ENCODE measurements at places on chromosomes 2 and 18. TPM values are rescaled to one million over a fixed set of nuclear protein-coding genes. Genes with fewer than 3 reads are reported as not detected.

SERPINB12 gene
- not detected for total RNA-seq

UGT1A10 gene
- not detected for total RNA-seq

SRBD1 gene
- total RNA-seq = 23.3 TPM

MOGAT1 gene
- not detected for total RNA-seq

HAAO gene
- total RNA-seq = not detected

REG3G gene
- total RNA-seq = not detected

ATOH8 gene
- 0.46 TPM for total RNA-seq

CNOT9 gene
- total RNA-seq = 44.7 TPM

SPATS2L gene
- total RNA-seq = 51.9 TPM

CFAP221 gene
- not detected for total RNA-seq

TM4SF20 gene
- total RNA-seq = not detected

DNA sequence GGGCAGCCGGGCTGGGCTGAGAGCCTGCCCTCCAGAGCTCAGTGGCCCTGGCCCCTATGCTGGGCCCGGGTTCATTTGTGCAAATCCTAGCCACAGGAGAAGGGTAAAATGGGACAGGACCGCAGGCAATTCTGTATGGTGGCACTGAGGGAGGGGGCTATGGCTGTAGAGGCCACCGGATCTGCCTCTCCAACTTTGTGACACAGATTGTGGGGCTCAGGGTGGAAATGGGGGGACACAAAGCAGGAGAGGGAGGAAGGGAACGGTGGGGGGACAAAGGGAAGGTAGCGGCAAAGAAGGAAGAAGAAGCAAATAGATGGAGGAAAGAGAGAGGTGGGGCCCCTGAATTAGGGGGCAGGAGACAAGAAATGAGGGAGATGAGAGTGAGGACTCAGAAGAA, 201.1 kb downstream of the SMAD2 start:
- no peaks in the 10 kb centered on the region for H3K4me1 ChIP-seq
- no peak overlapping the region for H3K4me3 ChIP-seq
- no peak overlapping the region for H3K27ac ChIP-seq
- H3K27me3 ChIP-seq = no peaks in the 10 kb centered on the region
- H3K36me3 ChIP-seq = no peaks in the 10 kb centered on the region

DNA sequence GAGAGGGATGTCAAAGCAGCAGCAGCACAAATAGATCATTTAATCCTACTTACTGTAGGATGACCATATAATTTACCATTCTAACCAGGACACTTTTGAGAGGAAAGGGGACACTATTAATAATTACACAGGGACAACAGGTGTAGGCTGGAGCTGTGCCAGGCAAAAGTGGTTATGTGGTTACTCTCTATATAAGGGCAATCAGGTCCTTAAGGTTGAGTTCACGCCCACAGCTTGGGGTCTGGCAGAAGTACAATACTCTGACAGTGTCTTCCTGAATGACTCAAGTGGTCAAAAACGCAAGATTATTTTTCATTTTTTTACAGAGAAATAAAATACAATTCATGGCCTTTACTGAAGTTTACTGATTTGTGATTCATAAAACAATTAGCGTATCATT, 2.8 kb downstream of the PREPL start:
- peaks cover 16% of the 10 kb centered on the region for H3K4me1 ChIP-seq
- no peaks in the 10 kb centered on the region for H3K36me3 ChIP-seq
- no peak for DNase-seq
- H3K4me3 ChIP-seq = no peak overlapping the region

GRCh38 chr2:216139884-216140283, 30.7 kb downstream of the XRCC5 start:
- H3K4me3 ChIP-seq = no peak overlapping the region
- no peak for DNase-seq

GRCh38 chr2:127220102-127220767, at the start of gene CYP27C1:
Gene CYP27C1, minus strand, starts transcription at chr2:127220299. Its CDS starts 29 bp downstream, at chr2:127220270.
- peaks cover 16% of the 10 kb centered on the region for H3K27me3 ChIP-seq
- H3K36me3 ChIP-seq = no peaks in the 10 kb centered on the region
- no peak for DNase-seq
- H3K4me1 ChIP-seq = peaks cover 6% of the 10 kb centered on the region
- H3K4me3 ChIP-seq = no peak within 1 kb of the TSS

- H3K4me1 ChIP-seq = peaks cover 14% of the 10 kb centered on the region
- no peak overlapping the region for H3K4me3 ChIP-seq
- H3K36me3 ChIP-seq = no peaks in the 10 kb centered on the region
- H3K27me3 ChIP-seq = no peaks in the 10 kb centered on the region
- H3K27ac ChIP-seq = no peak overlapping the region
Observed at GRCh38 chr18:5969989-5970403, 74.7 kb upstream of the TMEM200C start.

GRCh38 chr2:59239146-59239545, 998.0 kb upstream of the FANCL start:
- H3K27me3 ChIP-seq = no peaks in the 10 kb centered on the region
- no peak for DNase-seq
- no peaks in the 10 kb centered on the region for H3K4me1 ChIP-seq
- no peak overlapping the region for H3K27ac ChIP-seq

- no peaks in the 10 kb centered on the region for H3K36me3 ChIP-seq
- peaks cover 12% of the 10 kb centered on the region for H3K27me3 ChIP-seq
- H3K27ac ChIP-seq = no peak overlapping the region
- H3K4me3 ChIP-seq = no peak overlapping the region
- peaks cover 11% of the 10 kb centered on the region for H3K4me1 ChIP-seq
Observed at GRCh38 chr2:169366066-169366465, 3.7 kb upstream of the LRP2 start.

- no peak for DNase-seq
- H3K4me3 ChIP-seq = no peak overlapping the region
- H3K4me1 ChIP-seq = peaks cover 36% of the 10 kb centered on the region
Observed at GRCh38 chr2:113160962-113161361, 12.8 kb upstream of the PSD4 start.

DNA sequence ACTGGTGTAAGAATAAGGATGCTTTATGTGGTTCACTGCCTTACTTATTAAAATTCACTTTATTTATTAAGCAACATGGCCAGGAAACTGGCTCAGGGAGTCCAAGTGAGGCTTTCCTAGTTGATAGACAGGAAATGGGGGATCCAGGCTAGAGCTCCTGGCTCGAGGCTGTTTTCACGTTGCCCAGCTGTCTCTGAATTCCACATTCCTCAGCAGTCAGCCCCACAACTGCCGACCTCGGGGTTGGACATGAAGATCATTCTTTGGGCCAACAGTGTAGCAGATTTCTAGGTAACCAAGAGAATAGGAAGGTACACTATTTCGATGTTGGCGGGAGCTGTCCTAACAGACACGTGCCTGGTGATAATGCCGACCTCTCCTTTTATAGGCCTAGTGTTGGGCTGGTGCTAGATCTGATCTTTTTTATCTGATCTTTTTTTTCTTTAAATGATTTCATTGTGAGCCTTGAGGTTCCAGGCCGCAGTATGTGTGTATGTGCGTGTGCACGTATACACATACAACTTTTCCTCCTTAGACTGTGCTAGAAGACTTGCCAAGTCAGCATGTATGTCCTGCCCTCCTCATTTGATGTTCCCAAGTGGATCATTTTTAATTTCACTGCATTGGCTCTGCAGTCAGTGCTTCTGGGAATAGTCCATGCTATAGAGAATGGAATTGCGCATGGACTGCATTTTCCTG, 103.5 kb downstream of the CABLES1 start:
- no peaks in the 10 kb centered on the region for H3K27me3 ChIP-seq
- no peaks in the 10 kb centered on the region for H3K36me3 ChIP-seq
- H3K27ac ChIP-seq = no peak overlapping the region

GRCh38 chr2:60119778-60120177, 433.7 kb downstream of the BCL11A start:
- H3K27me3 ChIP-seq = no peaks in the 10 kb centered on the region
- H3K4me1 ChIP-seq = no peaks in the 10 kb centered on the region
- no peak overlapping the region for H3K27ac ChIP-seq
- DNase-seq = no peak
- H3K36me3 ChIP-seq = no peaks in the 10 kb centered on the region

DNA sequence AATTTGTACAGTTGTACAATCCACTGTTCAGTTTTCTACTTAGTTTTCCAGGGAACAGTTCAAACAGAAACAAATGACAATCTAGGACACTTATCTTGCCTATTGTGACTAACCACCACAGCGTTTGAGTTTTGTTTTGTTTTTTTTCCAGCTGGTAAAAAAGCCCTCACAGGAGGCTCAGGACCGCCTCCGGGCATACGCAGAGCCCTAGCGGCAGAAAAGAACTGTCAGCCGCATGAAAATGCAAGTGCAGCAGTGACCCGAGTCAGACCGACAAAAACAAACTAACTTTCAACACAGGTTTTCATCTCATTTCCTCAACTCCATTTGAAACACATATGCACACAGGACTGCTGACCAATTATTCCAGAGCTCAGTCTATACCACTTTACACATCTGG, 68.6 kb downstream of the STEAP3 start:
- H3K4me3 ChIP-seq = no peak overlapping the region
- no peak overlapping the region for H3K27ac ChIP-seq
- no peaks in the 10 kb centered on the region for H3K27me3 ChIP-seq
- H3K4me1 ChIP-seq = no peaks in the 10 kb centered on the region
- no peaks in the 10 kb centered on the region for H3K36me3 ChIP-seq
- DNase-seq = no peak

DNA sequence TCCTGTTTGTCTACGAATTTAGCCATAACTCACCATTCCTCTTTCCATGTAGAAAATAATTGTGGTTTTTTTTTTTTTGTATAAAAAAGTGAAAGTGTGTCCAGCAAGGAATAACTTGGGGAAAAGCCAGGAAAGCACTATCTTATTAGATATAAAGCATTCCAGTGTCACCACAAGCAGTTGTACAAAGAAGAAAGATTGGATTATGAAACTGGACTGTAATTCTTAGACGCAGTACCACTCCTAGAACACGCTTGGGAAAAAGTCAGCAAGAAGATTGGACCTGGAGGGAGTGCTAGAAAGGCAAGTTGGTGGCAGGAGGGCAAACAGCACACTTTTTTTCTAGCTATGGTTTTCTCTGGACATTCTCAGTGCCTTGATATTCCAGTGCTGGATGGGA, 186.7 kb downstream of the PARD3B start:
- no peaks in the 10 kb centered on the region for H3K4me1 ChIP-seq
- H3K27ac ChIP-seq = no peak overlapping the region
- no peak for DNase-seq
- H3K36me3 ChIP-seq = no peaks in the 10 kb centered on the region
- no peak overlapping the region for H3K4me3 ChIP-seq

DNA sequence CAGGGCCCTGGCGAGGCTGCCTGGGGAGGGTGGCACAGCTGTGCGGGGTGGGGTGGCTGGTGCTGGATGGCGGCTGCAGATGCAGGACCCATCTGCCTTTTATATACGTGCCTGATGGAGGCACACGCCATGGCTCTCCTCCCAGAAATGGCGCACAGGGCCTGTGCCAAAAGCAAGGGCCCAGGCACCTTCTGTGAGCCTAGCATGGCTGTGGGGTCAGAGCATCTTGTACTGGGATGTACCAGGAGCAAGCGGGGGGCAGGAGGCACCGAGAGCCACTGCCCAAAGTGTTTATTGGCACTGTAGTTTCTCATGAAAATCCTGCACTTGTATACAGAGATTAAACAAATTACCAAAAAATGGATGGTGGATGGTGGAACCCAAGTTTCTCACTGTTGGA, 724.1 kb downstream of the GALR1 start:
- no peaks in the 10 kb centered on the region for H3K4me1 ChIP-seq
- no peaks in the 10 kb centered on the region for H3K36me3 ChIP-seq

All from naive thymus-derived CD4-positive, alpha-beta T cell (primary cell).